Stimulated activated CD8-positive, alpha-beta memory T cell treated with anti-CD3 and anti-CD28 coated beads, Interleukin-7, amount 100 ng/mL, for 48 hours (primary cell): ENCODE measurements at places on chromosomes 1 and 21.

GRCh38 chr1:2494323-2494693 is 18.2 kb downstream of the PLCH2 start:
- DNase-seq: no peak

DNA sequence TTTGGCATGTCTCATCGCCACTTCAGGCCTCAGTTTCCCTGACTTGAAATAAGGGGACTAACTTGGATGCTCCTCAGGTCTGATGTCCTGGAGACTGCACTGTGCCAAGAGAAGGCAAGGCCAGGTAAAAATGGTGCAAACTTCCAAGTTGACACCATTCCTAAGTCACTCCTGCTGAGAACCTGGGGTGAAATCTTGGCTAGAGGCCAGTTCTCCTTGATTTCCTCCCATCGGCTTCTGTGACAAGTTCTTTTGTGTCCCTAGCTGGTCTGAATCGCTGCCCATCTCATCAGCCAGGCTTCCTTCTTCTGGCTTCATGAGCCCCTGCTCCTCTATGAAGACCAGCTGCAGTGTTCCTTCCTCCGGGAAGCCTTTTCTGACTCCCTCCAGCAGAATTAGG is 48.6 kb upstream of the ID3 start:
- DNase-seq: no peak

GRCh38 chr21:45990741-45991605 is 9.4 kb downstream of the COL6A1 start:
- DNase-seq: no peak

- DNase-seq: no peak
Observed at GRCh38 chr1:93701629-93702028, 20.0 kb upstream of the BCAR3 start.
